NCI-H2107 (cell line): ENCODE measurements at places on chromosomes 16 and 17.

DNA sequence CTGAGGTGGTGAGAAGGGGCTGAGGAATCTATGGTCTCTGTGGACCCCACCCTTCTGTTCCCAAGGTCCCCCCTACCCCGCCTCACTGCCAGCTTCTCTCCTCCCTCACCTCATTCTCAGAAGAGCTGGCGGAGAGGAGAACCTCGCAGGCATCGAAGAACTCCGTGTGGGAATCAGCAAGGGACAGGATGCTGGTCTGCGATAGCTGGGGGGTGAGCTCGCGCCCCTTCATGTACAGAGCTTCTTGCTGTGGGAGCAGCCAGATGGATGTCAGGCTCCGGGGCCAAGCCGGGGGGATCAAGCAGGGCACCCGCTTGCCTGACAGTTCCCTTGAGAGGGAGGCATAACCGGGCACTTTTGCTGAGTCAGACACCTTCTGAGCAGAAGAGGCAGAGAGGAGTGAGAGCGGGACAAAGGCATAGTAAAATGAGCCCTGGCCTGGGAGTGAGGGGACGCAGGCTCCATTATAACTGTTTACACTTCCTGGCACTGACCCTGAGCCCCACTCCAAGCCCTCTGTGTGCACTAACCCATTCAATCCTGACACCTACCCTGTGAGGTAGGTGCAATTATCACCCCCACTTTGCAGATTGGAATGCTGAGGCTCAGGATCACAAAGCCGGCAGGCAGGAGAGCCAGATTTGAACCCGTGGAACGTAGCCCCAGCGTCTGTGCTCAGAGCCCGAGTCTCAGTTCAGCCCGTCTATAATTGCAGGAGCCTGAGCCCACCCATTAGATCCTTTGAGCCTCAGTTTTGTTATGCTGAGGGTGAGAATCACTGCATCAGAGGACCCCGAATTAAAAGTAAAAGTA, 6.3 kb downstream of the OSBPL7 start:
- no peak for DNase-seq

GRCh38 chr17:71337938-71338337, 782.9 kb upstream of the SOX9 start:
- DNase-seq = no peak

- no peak for DNase-seq
These were observed 121.5 kb downstream of the ZFHX3 start for GRCh38 chr16:72926177-72927070.

GRCh38 chr17:39623356-39623950, 3.3 kb upstream of the PPP1R1B start:
- DNase-seq = peak; percentile 48

GRCh38 chr16:74029115-74029792, 267.4 kb upstream of the PSMD7 start:
- DNase-seq = peak; percentile 74
